C1 segment of cervical spinal cord (tissue), 14 donors: ENCODE measurements at places on chromosomes 6 and 20.

DNA sequence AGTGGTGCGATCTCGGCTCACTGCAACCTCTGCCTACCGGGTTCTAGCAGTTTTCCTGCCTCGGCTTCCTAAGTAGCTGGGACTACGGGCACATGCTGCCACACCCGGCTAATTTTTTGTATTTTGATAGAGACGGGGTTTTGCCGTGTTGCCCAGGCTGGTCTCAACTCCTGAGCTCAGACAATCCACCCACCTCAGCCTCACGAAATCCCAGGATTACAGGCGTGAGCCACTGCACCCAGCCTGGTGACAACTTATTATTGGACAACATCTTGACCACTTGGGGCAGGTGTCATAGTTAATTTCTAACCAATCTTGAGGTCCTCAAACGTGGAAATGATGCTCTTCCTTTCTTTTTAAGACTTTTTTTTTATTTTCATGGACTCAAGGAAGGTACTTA lies 303.6 kb downstream of the CLIC5 start:
- DNase-seq, result no peak

- no peak for DNase-seq
Measured at GRCh38 chr20:1429143-1429728, 36.4 kb upstream of the FKBP1A start.

- DNase-seq, result no peak
Measured at GRCh38 chr6:159758031-159759001, 3.5 kb upstream of the ACAT2 start.

DNA sequence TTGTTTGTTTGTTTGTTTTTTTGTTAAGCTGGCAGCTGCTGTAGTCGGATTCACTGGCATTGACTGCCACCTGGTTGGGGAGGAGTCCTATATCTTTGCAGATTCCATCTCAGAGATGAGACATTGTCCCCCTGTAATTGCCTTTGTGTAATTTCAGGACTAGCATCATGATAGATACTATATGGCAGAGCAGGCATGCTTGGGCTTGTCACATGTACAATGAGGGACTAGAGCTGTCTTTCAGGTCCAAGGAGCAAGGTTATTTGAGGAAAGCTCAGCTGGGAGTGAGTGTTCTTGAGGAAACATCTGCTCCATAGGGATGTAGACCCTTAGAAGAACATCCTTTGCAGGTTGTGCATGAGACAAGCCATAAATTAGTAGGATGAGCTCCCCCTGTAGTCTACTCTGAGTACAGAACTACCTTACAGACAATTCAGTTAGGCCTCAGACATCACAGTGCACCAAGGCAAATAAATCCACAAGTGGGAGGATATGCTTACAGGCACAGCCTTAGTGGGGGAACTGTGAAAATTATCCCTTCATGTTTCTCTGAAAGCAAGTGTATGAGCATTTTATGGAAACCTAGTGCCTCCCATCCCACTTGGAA lies 62.1 kb downstream of the BMP2 start:
- no peak for DNase-seq

GRCh38 chr6:130161683-130162404 lies 60.9 kb downstream of the SAMD3 start:
- DNase-seq, result no peak

DNA sequence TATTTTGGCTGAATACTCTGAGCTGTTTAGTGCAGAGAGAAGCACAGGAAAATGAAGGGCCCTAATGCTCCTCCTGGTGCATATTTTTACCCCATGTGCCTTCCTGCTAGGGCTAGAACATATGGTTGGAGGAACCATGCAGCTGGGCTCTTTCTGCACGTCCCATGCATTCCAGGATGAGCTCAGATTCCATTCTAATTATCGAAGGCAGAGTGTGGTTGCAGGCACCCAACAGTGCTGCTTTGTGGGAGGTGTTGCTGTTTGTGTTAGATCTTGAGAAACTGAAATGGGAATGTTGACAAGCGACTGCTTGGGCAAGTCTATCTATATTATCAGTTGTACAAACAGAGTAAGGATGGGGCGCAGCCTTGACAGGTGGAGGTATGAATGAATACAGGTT lies 419.5 kb downstream of the DHX35 start:
- DNase-seq, result no peak

- no peak for DNase-seq
Measured at GRCh38 chr6:170226647-170227046, 64.2 kb downstream of the DLL1 start.

DNA sequence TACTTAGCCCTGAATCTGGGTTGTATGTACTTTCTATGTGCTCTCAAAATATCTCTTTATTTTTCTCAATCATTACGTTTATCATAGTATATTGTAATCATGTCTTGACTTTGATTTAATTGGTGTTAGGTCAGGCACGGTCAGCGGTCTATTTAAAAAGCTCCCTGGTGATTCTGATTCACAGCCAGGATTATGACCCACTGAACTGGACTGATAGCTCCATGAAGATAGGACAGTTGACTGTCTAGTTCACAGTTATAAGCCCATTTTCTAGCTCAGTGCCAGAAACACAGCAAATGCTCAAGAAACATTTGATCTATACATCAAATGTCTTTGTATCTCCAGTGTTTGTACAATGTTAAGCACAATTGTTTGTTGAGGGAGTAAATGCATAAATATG lies 111.5 kb upstream of the CCN2 start:
- no peak for DNase-seq

DNA sequence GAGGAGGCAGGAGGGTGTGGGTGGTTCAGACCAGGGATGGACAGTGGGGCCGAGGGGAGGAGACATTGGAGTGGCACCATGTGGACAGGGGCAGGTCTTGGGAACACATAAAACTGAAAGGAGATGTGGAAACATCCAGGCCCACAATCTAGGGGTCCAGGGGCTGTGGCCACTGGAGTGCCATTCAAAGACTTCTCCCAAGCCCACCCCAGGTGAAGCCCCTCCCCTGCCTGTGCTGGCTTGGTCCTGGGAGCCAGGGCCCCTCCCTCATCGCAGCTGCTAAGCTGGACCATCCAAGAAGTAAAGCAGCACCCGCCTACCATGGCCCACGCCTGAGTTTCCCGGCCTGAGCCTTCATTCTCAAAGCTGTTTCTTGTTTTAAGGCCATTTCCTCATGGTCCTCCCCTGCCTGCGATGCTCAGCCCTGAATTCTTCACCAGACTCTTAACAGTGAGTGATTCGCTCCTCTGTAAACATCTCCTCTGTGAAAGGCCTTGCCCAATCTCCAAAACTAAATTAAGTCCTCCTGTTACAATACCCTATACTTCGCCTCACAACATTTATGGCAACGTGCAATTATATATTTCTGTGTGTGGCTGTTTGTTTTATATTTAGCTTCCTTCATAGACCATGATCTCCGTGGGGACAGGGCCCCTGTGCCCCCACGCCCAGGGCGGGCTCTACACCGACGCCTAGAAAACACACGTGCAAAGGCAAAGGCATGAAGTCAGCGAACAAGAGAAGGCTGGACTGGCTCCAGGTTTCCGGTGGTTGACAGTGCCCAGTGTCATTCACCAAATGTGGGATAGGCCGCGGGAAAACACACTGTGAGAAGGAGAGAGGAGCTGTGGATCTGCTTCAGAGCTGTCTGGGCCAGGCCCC lies 267.8 kb downstream of the ERMARD start:
- no peak for DNase-seq

GRCh38 chr6:39203436-39204159 lies 25.7 kb downstream of the KCNK5 start:
- DNase-seq, result no peak

- DNase-seq, result no peak
Measured at GRCh38 chr6:163962627-163963117, 548.2 kb downstream of the QKI start.
